ENCODE measurements at places on chromosomes 16 and 17.

DNA sequence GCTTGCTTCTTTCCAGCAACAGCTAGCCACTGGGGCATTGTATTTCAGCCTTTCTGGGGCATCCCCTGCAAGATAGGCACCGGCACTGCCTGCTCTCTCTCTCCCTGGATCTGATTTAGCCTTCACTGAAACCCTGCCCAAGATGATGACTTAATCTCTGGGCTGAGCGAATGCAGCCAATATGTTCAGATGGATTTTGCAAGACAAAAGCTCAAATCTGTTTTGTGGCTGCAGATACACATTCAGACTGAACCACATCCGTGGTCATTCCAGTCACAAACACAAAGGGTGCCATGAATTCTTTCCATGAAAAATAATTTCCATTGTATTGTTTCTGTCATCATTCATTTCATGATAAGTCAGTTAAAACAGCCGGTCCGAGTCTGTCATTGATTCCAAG lies 24.2 kb downstream of the SOST start:
- peak; percentile 94 for DNase-seq

- peak; percentile 97 for DNase-seq
Measured at GRCh38 chr17:57461082-57461481, 204.8 kb downstream of the MSI2 start.

- DNase-seq: no peak
Measured at GRCh38 chr17:1753767-1754429, 8.0 kb upstream of the SERPINF1 start.

- no peak for DNase-seq
Measured at GRCh38 chr17:77848257-77848656, 110.2 kb upstream of the TNRC6C start.

DNA sequence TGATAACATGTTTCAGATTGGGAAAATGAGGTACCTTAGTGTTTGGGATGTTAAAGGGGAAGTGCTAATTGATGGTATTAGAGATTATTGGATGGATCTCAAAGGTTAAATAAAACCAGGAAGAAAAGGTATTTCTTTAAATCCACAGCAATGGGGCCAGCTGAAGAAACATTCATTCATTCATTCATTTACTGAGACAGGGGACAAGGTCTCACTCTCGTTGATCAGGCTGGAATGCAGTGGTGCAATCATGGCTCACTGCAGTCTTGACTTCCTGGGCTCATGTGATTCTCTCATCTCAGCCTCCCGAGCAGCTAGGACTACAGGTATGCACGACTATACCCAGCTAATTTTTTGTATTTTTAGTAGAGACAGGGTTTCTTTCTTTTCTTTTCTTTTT lies 19.8 kb downstream of the EARS2 start:
- DNase-seq: no peak

- no peak for DNase-seq
Measured at GRCh38 chr16:30603945-30604315, 6.3 kb downstream of the ZNF689 start.
